ENCODE measurements at places on chromosomes 4 and X. TPM values are rescaled to one million over a fixed set of nuclear protein-coding genes. Genes with fewer than 3 reads are reported as not detected.

The CXCL5 gene
- 3.3 TPM for total RNA-seq

The RNF150 gene
- 13.2 TPM for total RNA-seq

DNA sequence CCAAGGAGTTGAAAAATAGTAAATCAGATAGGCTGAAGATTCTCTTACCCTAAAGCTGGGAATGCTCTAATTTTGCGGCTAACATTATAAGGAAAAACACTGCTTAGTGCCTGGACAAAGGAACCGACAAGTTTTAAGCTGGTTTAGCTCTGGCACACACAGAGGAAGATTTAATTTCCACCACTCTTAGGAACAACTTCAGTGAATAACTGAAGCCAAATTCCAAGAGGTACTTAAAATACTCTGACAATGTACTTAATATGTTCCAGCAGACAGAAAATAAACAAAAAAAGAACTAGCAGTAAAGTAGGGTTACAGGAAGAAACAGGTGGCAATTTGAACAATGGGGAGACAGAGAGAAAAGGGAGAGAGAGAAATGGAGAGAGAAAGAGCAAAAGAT lies 340.8 kb upstream of the NDST4 start:
- no peak for DNase-seq

The HERC5 gene
- 8.0 TPM for total RNA-seq

DNA sequence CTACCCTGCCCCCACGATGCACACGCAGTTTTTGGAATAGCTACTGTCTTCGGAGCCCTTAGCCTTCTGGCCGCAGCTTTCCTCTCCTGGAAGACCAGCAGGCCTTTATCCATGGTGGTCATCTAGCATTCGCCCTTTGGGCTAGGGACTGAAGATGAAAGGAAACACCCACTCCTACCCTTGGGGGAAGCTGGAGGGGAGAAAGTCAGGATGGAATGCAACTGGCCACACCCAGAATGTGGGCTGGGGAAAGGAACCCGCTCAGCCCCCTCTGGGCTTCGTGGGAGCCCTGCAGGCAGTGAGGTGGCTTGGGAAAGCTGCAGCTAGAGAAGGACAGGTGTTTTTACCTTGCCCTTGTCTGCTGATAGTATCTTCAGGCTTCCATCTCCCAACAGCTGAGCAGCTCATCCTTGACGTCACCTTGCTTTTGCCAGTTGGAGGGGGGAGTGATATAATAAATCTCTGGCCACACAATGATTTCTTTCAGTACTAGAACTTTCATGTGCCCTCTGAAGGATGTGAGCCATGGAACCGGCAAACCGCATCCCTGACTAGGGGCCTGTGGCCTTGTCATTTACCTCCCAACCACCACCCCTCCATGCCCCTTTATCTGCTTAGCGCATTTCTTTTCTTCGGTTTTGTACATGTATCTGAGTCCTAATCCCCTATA lies 59.0 kb downstream of the ELF4 start:
- no peak for DNase-seq

DNA sequence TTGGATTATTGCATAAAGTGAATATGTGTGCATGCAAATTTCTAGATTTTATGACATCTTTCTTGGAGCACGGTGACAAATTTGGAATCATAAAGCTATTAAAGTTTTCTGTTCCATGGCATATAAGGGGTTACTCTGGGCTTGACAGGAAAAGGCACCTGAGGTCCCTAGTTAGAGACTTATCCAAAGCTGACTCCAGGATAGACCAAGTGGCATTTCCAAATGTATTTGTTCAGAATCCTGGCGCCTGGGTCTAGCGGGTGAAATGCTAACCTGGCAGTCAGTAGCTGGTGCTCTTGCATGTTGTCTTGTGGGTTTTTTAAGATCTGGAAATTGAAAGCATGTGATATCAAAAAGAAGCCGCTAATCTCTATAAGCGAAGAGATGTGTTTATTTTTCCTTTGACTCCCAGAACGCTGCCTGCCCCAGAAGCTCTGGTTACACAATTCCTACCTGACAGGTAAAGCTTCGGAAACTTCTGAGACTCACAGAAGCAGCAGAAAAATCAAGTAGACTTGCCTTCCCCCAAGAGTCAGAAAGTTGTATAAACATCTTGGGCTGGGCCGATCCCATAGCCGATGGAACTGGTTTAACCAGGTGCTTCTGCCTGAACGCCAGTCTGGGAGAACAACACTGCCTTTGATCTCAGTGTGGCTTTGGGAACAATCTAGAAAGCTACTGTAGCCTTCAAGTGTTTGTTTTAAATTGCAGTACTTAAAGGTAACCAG lies 12.9 kb upstream of the ZCCHC4 start:
- no peak for DNase-seq

DNA sequence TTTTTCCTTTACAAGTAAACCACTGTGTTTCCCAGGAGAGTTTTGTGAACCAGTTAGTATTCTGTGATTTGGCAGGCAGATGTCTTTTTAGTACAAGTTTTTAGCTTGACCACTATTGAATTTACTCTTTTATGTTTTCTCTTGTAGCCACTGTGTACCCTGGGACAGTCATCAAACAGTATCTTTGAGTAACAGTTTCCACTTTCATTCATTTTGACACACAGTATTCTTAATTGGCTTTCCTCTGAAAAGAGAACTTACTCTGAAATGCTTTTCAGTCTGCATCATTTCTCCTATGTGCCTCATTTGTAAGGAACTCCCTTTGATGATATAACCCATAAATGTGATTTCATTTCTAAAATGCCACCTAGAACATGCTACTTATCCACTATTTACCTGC lies 476.5 kb downstream of the PDGFC start:
- no peak for DNase-seq

GRCh38 chrX:110944751-110945675 lies 149.4 kb upstream of the CHRDL1 start:
- no peak for DNase-seq

- DNase-seq: no peak
These were observed 482 bp upstream of the SHOX start for GRCh38 chrX:630007-630611.

The SUPT20HL1 gene
- total RNA-seq: not detected

The SLC9B2 gene
- 19.0 TPM for total RNA-seq

The PIM2 gene
- total RNA-seq: 10.8 TPM

GRCh38 chr4:168317621-168318020 lies 931 bp downstream of the DDX60 start:
- DNase-seq: no peak

- DNase-seq: no peak
These were observed 3.8 kb downstream of the MAGEB17 start for GRCh38 chrX:16171039-16171438.

DNA sequence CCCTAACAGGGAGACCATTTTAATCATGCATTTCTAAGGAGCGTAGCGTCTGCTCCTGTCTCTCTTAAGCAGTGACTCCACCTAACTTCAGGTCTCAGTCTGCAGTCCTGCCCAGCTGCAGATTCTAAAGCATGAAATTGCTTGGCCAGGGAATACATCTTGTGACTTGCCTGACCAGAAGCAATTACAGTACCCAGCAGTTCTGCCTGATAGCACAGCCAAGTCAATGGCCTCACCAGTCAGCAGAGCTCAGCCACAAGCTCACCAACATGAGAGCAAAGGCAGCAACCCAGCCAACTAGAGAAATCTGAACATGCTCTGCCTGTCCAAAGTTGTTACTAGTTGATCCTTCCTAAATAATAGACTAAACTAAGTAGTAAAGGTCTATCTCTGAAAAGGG lies 2011.9 kb upstream of the PCDH10 start:
- no peak for DNase-seq

DNA sequence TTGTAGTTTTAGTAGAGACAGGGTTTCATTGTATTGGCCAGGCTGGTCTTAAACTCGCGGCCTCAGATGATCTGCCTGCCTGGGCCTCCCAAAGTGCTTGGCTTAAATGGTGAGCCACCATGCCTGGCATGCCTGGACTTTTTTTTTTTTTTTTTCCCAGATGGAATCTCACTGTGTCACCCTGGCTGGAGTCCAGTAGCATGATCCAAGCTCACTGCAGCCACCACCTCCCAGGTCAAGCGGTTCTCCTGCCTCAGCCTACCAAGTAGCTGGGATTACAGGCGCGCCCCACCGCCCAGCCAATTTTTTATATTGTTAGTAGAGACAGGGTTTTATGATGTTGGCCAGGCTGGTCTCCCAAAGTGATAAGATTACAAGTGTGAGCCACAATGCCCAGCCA lies 8.4 kb downstream of the UBE2K start:
- no peak for DNase-seq

- no peak for DNase-seq
These were observed 337.1 kb upstream of the CTSO start for GRCh38 chr4:156290811-156291210.

GRCh38 chr4:164779811-164780216 lies 25.9 kb downstream of the SMIM31 start:
- no peak for DNase-seq

DNA sequence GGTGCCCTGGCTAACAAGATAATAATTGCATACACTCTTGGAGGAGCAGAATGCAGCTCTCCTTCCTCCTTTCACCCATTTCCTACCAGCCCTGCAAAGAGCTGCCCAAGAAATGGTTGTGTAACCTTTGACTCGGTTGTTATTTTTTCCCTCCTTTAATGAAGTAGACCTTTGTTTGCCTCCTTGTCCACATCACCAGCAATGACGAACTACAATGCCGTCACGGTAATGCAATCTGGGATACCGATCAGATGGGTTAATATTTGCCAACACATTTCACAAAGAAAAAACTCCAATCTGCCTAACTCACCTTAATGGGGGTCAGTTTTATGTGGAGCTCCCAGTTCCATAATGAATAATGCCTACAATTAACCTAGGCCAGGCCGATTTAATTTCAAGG lies 32.0 kb downstream of the GPRIN3 start:
- DNase-seq: no peak

DNA sequence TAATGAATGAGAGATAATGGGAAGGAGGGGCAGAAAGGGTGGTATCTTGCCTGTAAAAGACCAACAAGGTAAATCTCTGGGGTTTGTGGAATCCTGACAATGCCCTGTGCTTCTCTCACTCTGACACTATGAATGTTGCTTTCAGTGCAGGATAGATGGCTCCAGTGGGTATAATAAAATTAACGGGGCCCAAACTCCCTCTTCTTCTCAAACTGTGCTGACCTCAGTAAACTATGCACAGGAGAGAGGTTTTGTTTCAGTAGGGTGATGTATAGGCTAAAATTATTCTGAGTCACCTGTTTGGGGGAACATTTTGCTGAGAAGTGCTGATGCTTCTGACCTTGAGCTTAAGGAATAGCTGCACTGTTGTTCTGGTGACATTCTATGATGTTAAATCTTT lies 82.6 kb downstream of the TSPAN7 start:
- no peak for DNase-seq

DNA sequence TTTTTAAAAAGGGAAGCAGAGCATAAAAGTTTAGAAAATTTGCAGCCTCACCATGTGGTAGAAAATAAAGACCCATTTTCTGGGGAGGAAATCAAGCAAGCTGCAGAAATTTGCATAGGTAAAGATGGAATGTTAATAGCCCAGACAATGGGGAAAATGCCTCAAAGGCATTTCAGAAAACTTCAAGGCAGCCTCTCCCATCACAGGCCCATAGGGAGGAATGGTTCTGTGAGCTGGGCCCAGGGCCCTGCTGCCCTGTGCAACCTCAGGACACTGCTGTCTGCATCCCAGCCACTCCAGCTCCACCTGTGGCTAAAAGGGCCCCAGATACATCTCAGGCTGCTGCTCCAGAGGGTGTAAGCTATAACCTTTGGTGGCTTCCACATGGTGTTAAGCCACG lies 137.9 kb downstream of the INPP4B start:
- DNase-seq: no peak

DNA sequence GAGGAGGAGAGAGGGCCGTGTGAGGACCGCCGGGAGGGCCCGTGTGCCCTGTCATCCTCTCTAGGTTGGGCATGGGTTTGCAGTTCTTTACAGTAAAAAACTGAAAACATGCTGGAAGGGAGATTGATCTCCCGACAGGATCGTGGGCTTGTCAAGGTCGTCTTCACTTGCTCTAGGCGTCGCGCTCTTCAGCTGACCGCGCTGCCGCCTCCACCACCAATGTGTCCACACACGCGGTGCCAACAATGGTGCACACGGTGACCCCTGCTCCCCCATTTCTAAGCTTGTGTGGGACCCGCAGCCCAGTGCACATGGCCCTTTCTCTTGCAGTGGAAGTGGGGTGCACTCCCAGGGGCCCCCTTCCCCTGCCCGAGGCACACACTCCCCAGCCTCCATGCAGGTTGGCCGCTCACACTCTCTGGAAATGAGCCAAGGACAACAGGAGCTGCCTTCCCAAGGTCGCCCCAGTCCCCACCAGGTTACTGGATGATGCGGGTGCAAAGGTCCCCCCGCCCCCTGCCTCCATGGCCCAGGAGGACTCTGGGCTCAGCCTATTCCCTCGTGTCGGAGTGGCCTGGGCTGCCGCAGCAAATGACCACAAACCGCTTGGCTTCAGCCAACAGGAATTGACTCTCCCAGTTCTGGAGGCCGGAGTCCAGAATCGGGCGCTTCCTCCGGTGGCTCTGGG lies 1.7 kb upstream of the ZFP92 start:
- DNase-seq: no peak

DNA sequence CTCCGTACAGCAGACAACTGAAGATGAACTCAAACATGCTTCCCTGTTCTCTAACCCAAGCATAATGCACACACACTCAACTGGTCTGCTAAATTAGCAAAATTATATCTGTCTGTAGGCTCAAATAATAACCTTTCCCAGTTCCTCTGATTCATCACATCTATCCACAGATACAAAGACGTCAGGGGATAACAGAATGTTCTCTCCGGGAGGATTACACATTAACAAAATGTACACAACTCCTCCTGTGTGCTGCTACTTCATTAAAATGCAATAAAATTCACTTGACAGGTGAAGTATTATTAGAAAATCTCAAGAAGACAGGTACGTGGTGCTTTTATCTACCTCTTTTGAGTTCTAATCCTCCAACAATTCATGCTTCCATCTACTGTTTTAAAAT lies 57.4 kb downstream of the FAT1 start:
- DNase-seq: no peak

The REPS2 gene
- 5.9 TPM for total RNA-seq

All from sciatic nerve (tissue), 2 donors.